Activated naive CD4-positive, alpha-beta T cell treated with anti-CD3 and anti-CD28 coated beads, Interleukin-2, amount 50 U/mL, for 72 hours (primary cell): ENCODE measurements at places on chromosomes 2 and 18. TPM values are rescaled to one million over a fixed set of nuclear protein-coding genes. Genes with fewer than 3 reads are reported as not detected.

- no peak for DNase-seq
Observed at GRCh38 chr2:201661366-201661765, 18.1 kb upstream of the TMEM237 start.

GRCh38 chr2:20635113-20635510 is 15.8 kb downstream of the HS1BP3 start:
- no peak for DNase-seq

The APLF gene
- total RNA-seq: 2.1 TPM

The SCN3A gene
- 0.43 TPM for total RNA-seq

The DUSP19 gene
- total RNA-seq: 3.8 TPM

- DNase-seq: no peak
Observed at GRCh38 chr2:54435325-54436226, 20.6 kb upstream of the SPTBN1 start.
